ENCODE measurements at places on chromosomes 16 and 17.

- DNase-seq, result peak; percentile 22
Measured at GRCh38 chr16:3012246-3012645, 477 bp upstream of the CLDN9 start.

- no peak for DNase-seq
Measured at GRCh38 chr17:72184805-72185204, 64.0 kb downstream of the SOX9 start.

- no peak for DNase-seq
Measured at GRCh38 chr16:50853329-50853728, 111.4 kb downstream of the CYLD start.

GRCh38 chr17:10743316-10744009 lies 13.6 kb upstream of the TMEM220 start:
- no peak for DNase-seq

DNA sequence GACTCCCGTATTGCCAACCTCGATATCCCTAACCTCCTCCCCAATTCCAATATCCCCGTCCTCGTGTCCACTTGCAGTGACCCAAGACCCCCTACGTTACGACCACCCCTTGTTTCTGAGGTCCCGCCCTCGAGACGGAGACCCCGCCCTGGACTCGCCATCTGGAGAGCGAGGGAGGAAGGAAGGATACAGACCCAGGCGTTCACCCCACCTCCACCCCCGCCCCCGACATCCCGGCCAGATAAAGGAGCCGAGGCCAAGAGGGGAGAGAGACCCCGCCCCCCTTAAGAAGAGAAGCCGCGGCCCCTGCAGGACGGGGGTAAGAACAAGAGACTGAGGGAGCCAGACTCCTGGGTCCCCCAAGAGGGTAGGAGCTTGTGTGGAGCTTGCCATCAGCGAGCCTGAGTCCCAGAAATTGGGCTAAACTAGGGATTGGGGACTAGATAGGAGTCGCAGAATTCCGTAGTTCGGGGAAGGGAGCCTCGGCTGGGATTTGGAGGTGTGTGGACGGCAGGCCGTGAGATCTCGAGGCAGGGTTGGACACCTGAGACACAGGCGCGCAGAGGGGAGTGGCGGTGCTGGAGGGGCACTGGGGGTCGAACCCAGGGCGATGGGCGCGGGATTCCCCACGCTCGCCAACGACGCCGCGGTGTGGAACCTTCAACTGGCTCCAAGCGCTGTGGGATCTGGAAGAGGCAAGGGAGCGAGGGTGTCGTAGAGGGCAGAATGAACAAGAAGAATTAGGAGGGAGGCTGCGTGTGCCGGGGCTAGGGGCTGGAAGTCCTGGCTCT lies at the start of gene BCL6B:
TSS of gene BCL6B (plus strand) at position 270 of the 791 bp plus-strand sequence. CDS start 622 bp downstream, outside the sequence.
- no peak for DNase-seq

GRCh38 chr17:77332034-77332971 lies 191.5 kb downstream of the SEC14L1 start:
- no peak for DNase-seq

- peak; percentile 88 for DNase-seq
Measured at GRCh38 chr17:43530288-43531081, 15.7 kb downstream of the ETV4 start.

- DNase-seq, result no peak
Measured at GRCh38 chr17:75191584-75191983, 8.8 kb upstream of the SUMO2 start.

GRCh38 chr17:78111016-78111726 lies 17.4 kb downstream of the TMC6 start:
- DNase-seq, result no peak

- DNase-seq, result no peak
Measured at GRCh38 chr16:52283018-52283417, 263.9 kb downstream of the TOX3 start.

GRCh38 chr16:193441-193840 lies 13.2 kb downstream of the HBQ1 start:
- no peak for DNase-seq

- DNase-seq, result peak; percentile 13
Measured at GRCh38 chr17:36980280-36980761, 31.6 kb downstream of the AATF start.

DNA sequence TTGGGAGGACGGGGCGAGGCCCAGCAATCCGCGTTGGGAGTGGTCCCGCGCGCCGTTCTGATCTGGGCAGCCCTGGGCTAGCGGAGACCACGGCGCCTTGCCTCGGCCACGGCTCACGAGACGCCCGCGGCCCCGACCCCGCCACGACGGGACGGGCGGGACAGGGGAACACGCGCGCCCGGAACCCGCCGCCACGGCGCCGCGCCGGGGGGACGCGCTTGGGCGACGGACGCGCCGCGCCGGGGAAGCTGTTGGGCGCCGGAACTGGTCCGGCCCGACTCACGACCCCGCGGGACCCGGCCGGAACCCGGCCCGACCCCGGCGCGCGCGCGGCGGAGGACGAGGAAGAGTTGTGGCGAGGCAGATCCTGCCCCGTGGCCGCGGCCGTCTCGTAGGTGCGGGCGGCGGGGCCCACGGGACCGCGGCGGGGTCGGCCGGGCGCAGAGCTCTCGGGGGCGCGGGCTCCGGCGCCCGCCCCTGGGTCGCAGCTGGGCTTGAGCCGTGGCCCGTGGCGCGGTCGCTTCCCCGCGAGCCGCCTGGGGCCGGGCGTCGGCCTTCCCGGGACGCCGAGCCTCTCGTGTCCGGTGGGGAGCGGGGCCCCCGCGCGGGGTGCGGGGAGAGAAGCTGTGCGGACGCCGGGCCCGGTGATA lies at the start of gene ACSF3:
TSS of gene ACSF3 (plus strand) at position 251 of the 650 bp plus-strand sequence. CDS start 6,830 bp downstream, outside the sequence.
- DNase-seq, result no peak

DNA sequence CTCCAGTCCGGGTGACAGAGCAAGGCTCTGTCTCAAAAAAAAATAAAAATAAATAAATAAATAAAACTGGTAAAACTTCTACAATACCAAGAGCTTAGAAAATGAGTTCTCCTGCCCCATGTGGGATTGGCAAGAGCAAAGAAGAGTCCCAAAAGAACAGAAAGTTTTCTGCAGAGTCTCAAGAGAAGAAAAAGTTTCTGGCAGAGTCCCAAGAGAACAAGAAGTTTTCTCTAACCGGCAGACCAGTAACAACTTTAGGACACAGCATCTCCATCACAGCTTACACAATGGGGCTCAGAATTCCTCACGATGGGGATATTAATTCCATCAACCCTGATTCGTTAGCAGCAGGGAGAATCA lies 1.1 kb downstream of the SLC39A11 start:
- no peak for DNase-seq

DNA sequence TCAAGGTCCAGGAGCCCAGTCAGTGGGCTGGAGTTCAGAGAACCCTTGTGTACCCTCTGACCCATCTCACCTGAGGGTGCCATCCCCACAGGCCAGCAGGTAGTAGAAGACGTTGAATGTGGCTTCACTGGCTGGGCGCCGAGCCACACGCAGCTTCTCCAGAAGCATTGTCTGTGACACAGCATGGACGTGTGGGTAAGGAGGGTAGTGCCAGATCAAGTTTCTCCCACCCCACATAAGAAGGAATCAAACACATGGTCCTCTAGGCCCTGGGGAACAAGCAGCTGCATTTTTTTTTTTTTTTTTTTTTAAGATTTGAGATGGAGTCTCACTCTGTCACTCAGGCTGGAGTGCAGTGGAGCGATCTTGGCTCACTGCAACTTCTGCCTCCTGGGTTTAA lies 60.9 kb downstream of the MYO18A start:
- no peak for DNase-seq

DNA sequence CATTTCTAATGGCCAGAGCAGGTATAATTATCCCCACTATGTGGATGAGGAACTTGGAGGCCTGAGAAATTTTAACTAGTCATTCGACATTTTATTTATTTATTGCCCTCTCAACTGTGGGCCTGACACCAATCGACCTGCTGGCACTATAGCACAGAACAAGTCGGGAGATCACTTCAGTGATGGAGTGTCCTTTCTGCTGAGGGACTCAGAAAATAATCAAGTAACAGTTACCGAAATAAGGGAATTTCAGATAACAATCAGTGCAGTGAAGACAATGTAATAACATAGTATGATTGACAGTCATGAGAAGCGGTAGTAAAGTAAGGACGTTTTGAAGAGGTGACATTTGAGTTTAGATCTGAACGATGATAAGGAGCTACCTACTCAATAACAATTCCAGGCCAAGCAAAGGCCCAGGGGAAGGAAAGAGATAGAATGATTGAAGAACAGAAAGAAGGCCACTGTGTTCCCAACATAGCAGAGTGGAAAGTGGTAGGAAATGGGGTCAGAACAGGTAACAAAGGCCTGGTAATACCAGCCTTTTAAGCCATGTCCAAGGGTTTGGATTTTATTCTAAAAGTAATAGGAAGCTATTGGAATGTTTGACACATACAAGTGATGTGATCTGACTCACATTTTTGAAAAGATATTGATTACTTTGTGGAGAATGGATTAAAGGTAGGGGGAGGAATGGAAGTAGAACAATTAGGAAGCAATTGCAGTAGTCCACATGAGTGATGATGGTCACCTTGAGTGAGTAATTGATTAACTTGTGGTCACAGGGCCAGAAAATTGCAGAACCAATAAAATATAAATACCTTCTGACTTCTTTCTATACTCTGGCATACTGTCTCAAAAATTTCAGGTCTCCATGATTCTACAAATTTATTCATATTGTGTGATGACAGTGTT lies 1.4 kb downstream of the STXBP4 start:
- DNase-seq, result no peak

GRCh38 chr16:50279504-50279865 lies 13.1 kb downstream of the ADCY7 start:
- no peak for DNase-seq

DNA sequence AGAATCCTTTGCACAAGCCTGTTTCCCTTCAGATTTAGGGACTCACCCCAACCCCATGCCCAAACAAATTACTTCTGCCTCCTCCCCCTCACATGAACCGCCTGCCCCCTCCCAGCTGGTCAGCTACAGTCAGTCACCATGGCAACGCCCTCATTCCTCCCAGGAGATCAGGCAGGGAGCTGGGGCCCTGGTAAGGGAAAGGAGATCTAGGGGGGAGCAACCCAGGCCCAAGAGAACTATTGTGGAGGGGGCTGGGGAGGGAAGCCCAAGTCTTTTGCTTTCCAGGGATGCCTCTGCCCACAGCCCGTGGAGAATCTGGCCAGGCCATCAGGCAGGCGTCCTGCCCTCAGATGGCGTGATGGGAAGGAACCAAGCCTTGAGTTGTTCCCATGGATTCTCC lies 2.8 kb downstream of the FAM171A2 start:
- no peak for DNase-seq

- DNase-seq, result no peak
Measured at GRCh38 chr17:48123111-48123510, 15.5 kb downstream of the SNX11 start.

DNA sequence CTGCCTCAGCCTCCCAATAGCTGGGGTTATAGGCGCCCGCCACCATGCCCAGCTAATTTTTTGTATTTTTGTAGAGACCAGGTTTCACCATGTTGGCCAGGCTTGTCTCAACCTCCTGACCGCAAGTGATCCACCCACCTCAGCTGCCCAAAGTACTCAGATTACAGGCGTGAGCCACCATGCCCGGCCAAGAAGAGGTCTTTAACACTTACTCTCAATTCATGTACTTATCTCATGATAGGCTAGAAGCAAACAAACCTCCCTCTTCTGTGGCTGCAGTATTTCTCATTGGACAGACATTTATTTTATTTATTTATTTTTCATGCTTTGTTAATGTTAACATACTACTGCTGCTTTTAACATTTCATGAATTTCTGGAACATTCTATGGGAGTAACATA lies 7.0 kb upstream of the NT5C start:
- DNase-seq, result no peak

- DNase-seq, result no peak
Measured at GRCh38 chr17:28059675-28060074, 17.2 kb downstream of the NLK start.

DNA sequence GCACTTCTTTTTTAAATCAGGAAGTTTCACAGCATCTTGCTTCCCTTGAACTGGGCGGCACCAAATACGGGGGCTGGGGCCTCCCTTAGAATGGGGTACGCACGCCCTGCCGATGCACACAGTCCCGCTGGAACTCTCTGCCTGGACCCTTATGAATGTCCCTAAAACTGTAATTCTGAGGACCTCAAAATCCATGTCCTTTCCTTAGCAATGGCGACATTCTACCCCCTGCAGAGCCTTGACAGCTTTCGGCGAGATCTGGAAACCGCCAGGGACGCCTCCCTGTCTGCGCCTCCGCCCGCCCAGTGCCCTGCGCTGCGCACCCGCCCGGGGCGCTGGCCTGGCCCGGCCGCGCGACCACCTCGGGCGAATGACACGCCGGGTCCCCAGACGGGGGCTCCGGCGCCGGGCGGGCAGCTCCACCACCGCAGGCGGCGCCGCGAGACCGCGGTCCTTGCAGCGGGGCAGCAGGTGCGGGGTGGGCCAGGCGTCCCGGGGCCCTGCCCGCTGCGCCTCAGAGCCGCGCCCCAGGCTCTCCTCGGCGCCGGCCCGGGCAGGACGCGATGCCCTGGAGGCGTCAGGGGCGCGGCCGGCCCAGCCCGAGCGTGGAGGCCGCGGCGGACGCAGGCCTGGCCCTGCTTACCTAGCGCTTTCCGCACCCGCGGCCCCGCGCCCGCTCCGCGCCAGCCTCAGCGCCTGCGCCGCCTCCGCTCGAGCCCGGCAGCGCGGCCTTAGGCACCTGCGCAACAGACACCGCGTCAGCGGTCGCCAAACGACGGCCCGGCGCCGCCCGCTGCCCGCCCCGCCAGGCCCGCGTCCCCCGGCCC lies 548 bp downstream of the HAGH start:
- no peak for DNase-seq

- no peak for DNase-seq
Measured at GRCh38 chr17:43791589-43791988, 11.4 kb downstream of the CFAP97D1 start.

GRCh38 chr17:63399856-63400255 lies 46.2 kb downstream of the CYB561 start:
- DNase-seq, result no peak

DNA sequence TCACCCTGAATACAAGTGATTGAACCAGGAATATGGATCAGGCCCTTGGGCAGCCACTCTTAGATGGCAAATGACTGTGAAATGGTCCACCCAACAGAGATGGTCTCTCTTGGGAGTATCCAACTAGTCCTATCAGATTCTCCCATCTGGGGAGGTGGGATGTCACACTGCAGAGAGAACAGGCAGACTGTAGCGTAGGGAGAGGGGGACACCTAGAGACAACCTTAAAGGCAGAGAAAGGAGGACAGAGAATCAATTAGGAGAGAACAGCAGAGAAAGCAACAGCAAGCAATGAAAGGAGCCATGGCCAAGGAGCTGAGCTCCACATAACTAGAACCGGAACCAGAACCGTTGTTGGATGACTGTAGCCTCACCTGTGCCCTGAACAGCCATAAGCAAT lies 37.2 kb downstream of the IQCK start:
- no peak for DNase-seq

GRCh38 chr17:75260641-75261335 lies 618 bp downstream of the GGA3 start:
- DNase-seq, result no peak

GRCh38 chr16:13109171-13109570 lies 207.8 kb downstream of the SHISA9 start:
- no peak for DNase-seq

All from NCI-H2029 treated with DMSO at 0.1 percent for 48 hours (cell line).